ENCODE measurements at places on chromosomes 7 and 10.

GRCh38 chr7:139646566-139646965 lies 123.1 kb downstream of the CLEC2L start:
- DNase-seq, result no peak

DNA sequence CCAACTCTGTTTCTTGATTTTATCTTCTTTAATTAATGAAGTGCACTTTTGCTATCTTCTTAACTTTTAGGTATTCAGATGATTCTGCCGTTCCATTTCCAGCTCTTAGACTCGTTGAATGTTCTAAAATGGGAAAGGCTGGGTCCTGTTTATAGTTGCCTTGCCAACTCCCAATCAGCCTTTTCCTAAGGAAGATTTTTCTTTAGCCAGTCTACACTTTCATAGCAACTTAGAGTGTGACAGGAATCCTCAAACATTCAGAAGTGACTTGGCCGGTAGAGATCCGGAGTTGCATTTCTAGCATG lies 23.0 kb upstream of the TRIL start:
- DNase-seq, result no peak

DNA sequence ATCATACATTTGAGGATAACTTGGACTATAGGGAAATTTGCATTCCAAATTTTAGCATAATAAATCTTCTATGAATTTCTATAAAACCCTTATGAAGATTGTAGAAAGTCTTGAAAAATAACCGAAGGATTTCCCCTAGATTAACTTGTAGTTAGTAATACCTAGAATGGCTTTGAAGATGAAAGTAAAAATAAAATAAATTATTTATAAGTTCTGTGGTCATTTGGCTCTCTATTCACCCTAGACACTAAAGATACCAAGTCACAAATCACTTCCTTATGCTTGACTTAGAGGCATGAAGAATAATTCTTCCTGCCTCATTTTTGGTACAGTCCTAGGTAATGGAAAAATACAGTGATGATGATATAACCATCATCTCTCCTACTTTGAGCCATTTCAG lies 79.3 kb downstream of the CSTF2T start:
- DNase-seq, result no peak

DNA sequence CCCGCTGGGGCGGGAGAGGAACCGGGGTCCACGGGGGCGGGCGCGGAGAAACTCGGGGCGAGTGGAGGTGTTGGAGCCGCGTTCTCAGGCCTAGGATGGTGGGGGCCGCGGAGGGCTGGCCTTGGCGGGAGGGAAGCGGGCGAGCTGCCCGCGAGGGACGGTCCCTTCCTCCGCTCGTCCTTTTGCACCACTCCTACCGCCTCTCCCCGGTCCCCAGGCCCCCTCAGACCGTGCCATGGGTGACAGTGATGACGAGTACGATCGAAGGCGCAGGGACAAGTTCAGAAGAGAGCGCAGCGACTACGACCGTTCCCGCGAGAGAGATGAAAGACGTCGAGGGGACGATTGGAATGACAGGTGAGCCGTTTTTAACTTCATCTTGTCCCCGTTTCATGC lies 451 bp downstream of the SRRT start:
- no peak for DNase-seq

GRCh38 chr10:129888784-129889616 lies 75.1 kb downstream of the EBF3 start:
- DNase-seq, result no peak

DNA sequence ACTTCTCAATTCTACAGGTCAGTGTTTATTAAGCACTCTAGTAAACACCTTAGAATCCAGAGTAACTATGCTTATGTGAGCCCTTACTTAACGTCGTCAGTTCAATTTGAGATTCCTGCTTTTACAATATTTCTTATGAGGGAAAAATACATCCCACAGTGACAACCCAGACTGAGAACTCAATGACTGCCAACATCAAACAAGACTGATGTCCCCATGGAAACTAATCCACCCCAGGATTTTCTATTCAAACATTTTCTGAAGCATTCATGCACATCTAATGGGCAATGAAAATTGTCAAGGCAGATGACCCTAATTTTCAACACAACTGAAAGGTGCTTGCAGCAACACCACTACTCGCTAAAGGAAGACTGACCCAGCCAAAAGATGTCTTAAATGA lies 67.0 kb downstream of the ATE1 start:
- DNase-seq, result no peak

GRCh38 chr7:158102897-158103296 lies 484.7 kb downstream of the PTPRN2 start:
- peak; percentile 47 for DNase-seq

- DNase-seq, result no peak
Observed at GRCh38 chr10:58715061-58715460, 202.4 kb downstream of the BICC1 start.

GRCh38 chr10:29737074-29737593 lies 102.4 kb upstream of the SVIL start:
- DNase-seq, result no peak

DNA sequence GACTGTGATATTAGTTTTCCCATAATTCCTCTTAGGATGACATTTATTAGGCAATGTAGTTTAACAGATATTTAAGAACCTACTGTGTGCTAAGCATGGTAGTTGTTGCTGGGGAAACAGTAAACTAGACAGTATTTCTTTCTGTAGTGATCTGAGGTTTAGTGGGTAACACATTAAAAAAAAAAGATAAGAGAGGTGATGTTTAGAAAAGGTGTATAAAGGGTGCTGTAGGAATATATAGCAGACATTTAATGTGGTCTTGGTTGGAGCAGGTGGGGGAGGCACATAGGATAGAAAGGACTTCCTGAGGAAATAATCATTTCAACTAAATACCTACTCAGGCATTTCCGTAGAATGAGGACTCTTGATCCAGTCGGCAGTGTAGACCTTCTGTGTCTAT lies 11.9 kb downstream of the KIF11 start:
- no peak for DNase-seq

GRCh38 chr7:144527051-144527471 lies 123.6 kb upstream of the NOBOX start:
- DNase-seq, result no peak

GRCh38 chr10:48523820-48524758 lies 80.8 kb downstream of the ARHGAP22 start:
- DNase-seq, result peak; percentile 62

GRCh38 chr10:103498936-103499638 lies 5.6 kb downstream of the NEURL1 start:
- peak; percentile 42 for DNase-seq

DNA sequence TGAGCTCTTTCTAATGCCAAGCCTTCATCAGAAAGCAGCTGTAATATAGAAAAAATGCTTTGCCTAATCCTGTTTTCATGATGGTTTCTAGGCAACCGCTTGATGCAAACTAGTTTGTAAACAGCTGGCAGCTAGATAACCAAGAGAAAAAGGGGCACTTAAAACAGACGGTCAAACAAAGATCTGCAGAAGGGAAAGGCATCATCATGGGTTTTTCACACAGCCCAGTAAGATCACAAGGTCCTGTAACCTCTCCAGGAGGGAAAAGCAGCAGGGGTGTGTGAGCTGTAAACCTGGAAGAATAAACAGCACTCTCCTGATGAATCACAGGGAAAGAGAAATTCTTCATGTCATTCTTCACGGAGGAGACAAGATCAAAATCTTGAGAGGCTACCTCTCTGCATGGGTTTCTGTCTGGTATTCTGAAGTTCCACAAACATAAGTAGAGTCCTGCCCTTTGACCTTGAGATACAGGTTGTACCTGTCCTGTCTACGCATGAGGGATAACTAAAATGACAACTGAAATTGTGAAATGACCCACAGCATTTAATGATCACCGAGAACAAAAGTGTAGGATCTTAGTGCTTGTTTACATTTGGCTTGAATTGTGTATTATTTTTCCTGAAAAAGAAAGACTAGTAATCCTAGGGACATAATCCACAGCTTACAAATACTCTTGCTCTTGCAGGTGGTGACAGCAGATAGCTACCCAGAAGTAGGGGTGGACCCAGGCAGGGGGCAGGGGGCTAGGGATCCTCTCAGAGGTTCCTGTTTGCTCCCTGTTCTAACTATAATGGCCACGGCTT lies 48.0 kb downstream of the CREB3L2 start:
- DNase-seq, result no peak

- no peak for DNase-seq
Observed at GRCh38 chr10:83492004-83492403, 647.3 kb upstream of the GHITM start.

- no peak for DNase-seq
Observed at GRCh38 chr10:30062090-30062489, 2.7 kb upstream of the JCAD start.

DNA sequence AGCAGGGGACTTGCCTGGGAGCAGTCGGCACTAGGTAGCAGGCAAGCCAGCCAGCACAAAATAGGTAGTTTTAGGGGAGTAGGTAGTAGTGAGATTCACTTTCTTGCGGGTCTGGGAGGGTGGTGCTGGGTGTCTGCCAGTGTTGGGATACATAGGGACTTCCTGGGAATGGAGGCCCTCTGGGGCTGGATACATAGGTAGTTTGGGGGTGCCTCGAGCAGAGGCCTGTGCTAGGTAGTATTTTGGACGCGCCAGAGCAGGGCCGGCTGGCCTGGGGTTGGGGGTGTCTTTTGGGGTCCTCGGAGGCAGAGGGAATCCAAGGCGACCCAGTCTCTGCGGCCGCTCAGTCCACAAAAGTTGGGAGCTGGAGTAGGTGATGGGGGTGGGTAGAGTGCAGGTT lies 2.0 kb upstream of the HOXA3 start:
- DNase-seq, result no peak

DNA sequence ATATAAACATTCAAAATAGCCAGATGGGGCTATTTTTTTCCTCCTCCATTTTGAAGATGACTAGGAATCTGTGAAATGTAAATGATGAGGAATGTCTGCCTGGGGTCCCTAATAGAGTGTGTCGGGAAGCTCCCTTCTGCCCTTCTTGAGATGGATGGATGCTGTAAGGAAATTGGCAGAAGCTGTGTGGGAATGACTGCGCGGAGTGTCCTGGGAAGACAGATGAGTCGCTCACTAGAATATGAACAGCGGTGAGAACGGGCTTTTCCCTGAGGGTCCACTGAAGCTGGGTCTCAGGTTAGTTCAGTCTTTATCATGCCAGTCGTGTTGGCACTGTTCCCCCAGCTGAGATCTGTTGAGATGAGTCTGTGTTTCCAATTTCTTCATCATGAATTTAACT lies 75.1 kb upstream of the PLPP4 start:
- DNase-seq, result no peak

DNA sequence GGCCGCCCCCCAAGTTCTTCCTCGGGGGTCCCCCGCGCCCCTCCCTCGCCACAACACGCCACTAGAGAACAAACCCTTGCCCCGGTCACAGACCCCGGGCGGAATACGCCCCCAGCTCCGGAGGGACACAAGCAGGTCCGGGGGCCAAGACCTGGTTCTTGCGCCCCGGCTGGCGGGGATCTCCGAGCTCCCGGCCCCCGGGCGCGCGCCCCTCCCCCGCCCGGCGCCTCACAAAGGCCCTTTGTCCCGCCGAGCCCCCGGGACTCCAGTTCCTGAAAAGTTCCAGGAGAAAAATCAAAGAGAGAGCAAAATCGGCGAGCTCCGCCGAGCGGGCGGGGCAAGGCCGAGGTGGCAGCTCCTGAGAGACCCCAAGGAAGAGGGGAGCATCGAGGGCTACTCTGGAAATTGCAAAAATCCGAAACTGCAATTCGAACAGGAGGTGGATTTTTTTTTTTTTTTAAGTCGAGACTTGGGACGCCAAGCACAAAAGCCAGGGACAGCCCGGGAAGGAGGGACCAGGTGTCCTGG lies 4.0 kb downstream of the TNRC18 start:
- no peak for DNase-seq

DNA sequence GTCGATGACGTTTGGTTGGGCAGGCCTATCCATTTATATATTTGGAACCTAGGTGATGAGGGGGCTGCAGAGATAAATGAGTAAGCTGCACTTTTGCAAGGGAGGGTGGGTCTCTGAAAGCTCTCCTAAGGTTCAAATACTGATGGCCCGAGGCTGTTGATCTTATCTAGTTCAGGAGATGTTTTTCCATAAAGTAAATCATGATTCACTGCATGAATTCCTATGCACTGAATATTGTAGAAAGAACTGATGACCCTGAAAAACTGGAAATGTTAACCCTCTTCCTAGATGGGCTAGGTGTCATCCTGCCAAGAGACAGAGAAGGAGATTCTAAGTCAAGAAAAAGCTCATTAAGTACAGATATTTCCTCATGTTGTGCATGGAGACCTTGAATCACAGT lies 459.9 kb downstream of the PLXNA4 start:
- DNase-seq, result no peak

DNA sequence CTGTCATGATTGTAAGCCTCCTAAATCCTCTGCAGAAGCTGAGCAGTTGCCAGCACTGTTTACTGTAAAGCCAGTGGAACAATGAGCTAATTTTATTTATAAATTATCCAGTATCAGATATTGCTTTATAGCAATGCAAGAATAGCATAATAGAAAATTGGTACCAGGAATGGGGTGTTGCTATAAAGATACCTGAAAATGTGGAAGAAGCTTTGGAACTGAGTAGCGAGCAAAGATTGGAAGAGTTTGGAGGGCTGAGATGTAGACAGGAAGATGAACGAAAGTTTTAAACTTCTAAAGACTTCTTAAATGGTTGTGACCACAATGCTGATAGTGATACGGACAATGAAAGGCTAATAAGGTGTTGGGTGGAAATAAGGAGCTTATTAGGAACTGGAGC lies 917.4 kb upstream of the POT1 start:
- DNase-seq, result no peak

GRCh38 chr7:39535064-39535463 lies 31.1 kb upstream of the YAE1 start:
- no peak for DNase-seq

DNA sequence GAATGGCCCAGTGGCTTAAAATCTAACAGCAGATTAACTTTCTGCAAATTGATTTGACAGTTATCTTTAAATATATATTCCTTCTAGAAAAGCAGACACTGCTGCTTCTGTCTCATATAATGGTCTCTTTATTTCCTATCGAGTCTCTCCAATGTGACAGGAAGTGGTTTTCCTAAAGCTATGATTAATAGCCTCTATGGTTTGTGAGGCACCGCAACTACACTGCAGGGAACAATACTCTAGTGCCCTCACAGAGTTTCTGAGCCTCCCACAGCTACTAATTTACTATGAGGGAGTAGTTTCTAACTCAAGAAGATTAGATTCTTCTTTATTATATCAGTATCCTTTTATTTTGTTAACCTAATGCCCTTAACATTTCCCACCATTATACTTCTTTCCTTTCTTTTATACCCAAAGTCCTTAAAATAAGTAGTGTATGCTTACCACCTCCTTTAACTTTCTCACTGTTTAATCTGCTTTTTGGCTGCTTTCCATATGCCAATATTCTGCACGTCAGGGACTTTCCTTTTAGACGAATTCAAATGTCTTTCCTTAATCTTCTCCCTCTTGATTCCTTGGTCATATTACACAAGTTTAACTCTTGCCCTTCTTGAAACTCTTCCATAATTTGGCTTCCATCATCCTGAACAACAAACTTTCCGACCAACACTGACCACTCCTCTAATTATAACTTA lies 23.8 kb upstream of the AHR start:
- DNase-seq, result no peak

GRCh38 chr7:18345641-18346234 lies 149.8 kb upstream of the HDAC9 start:
- no peak for DNase-seq

DNA sequence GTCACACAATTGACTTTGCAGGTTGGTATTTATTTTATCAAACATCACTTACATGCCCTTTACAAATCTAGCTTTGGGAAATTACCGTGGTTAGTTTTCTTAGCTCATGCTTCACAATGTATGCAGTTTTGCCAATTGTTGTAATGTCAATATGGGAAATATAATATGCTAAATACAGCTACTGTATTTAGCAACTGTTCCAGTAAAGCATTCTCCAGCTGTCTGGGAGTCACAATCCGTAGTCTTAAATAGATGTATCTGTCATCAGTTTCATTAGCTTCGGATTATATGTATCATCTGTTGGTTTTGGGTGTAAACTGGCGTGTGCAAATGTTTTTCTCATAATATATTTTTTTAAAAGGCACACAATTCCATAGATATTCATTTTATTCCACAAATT lies 19.4 kb upstream of the AHR start:
- DNase-seq, result no peak

Data from spleen (tissue), 13 donors.